ENCODE measurements at places on chromosomes 16 and 17.

DNA sequence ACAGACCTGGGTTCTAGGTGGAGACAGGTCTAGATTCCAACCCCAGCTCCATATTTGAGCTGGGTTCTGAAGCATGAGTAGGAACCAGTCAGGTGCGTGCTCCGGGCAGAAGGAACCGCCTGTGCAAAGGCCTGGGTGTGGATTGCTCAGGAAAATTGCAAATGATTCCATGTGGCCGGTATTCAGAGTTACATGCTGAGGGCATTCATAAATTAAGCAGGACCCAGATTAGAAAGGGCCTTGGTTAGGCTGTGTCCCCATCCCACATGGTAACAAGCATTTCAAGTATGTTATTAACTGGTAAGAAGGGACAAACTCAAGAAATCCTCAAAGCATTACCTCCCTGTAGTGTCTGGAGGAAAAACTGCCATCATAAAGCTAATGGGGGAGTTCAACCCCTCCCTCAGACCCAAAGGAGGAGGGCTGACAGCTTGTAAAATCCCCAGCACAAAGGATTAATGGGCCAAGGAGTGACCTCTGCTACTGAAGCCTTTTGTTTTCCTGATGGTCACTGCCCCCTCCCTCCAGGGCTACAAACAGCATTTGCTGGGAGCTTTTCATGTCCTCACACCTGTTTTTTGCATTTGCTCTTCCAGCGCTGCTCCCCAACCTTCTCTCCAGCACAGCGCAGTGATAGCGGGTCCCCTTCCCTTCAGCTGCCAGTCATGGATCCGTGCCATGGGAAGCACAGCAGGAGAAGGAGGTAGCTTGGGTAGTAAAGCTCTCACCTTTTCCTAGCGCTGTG is 218.0 kb downstream of the C16orf95 start:
- no peak for DNase-seq

GRCh38 chr17:55833306-55833705 is 82.5 kb downstream of the PCTP start:
- no peak for DNase-seq

- peak; percentile 73 for DNase-seq
Measured at GRCh38 chr17:7716901-7717755, at the start of gene DNAH2. TSS of gene DNAH2 (plus strand) at chr17:7717744. CDS start at chr17:7719735, 1,991 bp downstream.

DNA sequence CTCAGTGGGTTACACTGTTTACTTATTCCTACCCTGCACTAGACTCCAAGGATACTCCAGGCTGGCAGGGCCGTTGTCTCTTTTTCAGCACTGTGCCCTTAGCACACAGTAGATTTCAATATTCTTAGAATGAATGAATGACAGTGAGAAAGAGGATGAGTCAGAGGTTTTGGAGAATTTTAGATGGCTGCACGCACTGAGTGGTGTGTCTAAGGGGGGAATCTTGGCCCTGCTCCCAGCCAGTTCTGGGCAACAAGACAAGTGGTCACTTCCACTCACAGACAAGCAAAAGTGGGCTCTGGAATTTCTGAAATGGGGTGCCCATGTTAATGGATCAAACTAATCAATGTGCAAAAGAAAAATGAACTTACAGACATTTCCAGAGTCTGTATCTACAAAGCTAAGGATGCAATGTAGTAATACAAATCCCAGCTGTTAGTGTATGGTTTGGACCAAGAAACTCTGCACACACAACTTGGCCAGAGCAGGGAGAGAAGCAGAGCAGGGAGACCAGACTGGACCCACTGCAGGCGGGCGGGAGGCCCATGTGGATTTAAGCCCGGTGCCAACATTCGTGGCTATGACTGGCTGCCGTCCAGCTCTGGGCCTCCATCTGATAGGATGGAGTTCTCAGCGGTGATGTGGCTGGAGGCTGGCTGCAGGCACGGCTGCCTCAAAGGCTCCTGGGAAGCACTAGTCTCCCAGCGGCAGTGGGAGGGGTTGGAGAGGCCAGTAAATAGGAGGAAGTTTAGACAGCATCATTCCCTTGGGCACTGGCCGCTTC is 95.6 kb upstream of the CDYL2 start:
- no peak for DNase-seq

DNA sequence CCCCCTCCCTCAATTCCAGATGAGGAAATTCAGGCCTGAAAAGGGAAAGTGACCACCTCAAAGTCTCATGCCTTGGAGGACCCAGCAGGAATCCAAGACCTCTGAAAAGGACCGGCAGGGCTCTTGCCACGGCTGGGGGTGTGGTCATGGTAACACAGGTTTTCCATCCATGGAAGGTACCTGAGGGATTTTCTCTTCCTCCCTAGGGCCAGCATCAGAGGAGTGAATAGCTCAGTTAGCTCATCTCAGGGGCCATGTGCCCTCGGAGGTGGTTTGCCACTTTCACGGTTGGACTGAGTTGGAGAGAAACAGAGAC is 1.3 kb downstream of the CIITA start:
- no peak for DNase-seq

GRCh38 chr16:20854963-20855362 is 45.2 kb downstream of the DCUN1D3 start:
- DNase-seq, result no peak

GRCh38 chr16:7278636-7279035 is 54.0 kb upstream of the RBFOX1 start:
- DNase-seq, result no peak

DNA sequence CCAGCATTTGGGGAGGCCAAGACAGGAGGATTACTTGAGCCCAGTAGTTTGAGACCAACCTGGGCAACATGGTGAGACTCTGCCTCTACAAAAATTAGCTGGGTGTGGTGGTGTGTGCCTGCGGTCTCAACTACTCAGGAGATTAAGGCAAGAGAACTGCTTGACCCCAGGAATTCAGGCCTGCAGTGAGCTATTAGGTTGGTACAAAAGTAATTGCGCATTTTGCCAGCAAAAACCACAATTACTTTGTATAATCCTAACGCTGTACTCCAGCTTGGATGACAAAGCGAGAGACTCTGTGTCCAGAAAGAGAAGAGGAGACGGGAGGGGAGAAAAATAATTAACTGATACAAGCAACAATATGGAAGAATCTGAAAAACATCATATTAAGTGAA is 32.7 kb downstream of the YWHAE start:
- DNase-seq, result no peak

DNA sequence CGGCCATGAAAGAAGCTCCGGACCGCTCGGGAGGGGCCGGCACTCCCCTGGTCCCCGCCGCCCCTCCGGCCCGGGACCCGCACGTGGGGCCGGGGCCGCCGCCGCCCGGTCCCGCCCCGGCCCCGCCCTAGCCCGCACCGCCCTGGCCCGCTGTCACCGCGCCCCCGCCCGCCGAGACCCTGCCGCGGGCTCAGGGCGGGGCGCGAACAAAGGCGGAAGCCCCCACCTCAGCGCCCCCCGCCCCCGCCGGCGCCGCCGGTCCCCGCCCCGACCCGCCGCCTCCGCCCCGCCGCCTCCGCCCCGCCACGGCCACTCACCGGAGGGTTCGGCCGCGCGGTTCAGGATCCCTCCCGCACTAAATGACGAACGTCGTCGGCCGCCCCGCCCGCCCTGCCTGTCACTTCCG is at the start of gene ARHGDIA:
Gene ARHGDIA, minus strand, starts transcription at position 357 of the 406 bp plus-strand sequence. CDS start 1,407 bp downstream, outside the sequence.
- no peak for DNase-seq

GRCh38 chr16:66676599-66676998 is 19.9 kb downstream of the CMTM4 start:
- no peak for DNase-seq

GRCh38 chr16:85919271-85920267 is 20.6 kb downstream of the IRF8 start:
- DNase-seq, result no peak

- DNase-seq, result no peak
Measured at GRCh38 chr17:17888821-17889220, 52.0 kb upstream of the SREBF1 start.

- no peak for DNase-seq
Measured at GRCh38 chr17:2551493-2551892, 39.8 kb upstream of the METTL16 start.

- DNase-seq, result no peak
Measured at GRCh38 chr17:76599694-76600460, 14.2 kb upstream of the ST6GALNAC2 start.

DNA sequence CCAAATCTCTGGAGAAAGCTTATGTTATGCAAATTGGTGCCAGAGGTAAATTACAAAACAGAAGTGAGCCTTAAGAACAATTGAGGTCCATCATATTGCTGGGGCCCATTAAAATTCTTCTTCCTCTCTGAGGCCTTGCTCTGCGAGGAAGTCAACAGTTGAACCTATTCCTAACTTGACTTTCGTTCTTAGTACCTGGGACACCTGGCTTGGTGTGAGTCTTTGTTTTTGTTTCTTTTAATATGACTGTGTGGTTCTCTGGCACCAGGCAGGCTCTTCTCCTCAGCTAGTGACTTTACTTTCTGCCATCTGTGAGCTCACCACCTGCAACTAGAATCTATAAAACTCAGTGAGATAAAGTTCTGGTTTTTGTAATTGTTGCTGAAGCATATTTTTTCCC is 120.4 kb downstream of the CBLN1 start:
- no peak for DNase-seq

DNA sequence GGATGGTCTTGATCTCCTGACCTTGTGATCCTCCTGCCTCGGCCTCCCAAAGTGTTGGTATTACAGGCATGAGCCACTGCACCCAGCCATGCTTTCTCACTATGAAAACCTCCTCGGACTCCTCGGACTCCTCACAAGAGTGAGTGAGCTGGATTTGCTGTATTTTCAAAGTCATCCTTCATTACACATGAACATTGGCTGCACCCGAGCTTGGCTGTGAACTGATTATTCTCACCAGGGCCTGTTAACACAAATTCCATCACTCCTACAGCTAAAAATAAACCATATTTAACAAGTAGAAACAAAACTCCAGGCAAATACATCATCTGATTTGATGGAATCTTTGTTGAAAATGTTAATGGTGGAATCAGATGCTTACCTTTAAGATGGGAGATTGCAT is 50.3 kb downstream of the PITPNC1 start:
- DNase-seq, result no peak

- no peak for DNase-seq
Measured at GRCh38 chr17:74779501-74779900, 3.4 kb upstream of the NAT9 start.

- DNase-seq, result no peak
Measured at GRCh38 chr17:82153745-82154375, 55.8 kb upstream of the FASN start.

GRCh38 chr17:36195434-36196130 is 976 bp downstream of the CCL3L1 start:
- DNase-seq, result no peak
